ENCODE measurements at places on chromosomes 4 and X. TPM values are rescaled to one million over a fixed set of nuclear protein-coding genes. Genes with fewer than 3 reads are reported as not detected.
A peak's percentile ranks its signal among the peaks of the same experiment; 100 is the strongest.

NXF3 gene
- not detected for total RNA-seq

STARD8 gene
- 9.2 TPM for total RNA-seq

USP11 gene
- 53.4 TPM for total RNA-seq

F11 gene
- total RNA-seq = 0.42 TPM

UGT8 gene
- total RNA-seq = 27.6 TPM

GRCh38 chr4:37400241-37400881 lies 155.8 kb downstream of the NWD2 start:
- DNase-seq = no peak

DNA sequence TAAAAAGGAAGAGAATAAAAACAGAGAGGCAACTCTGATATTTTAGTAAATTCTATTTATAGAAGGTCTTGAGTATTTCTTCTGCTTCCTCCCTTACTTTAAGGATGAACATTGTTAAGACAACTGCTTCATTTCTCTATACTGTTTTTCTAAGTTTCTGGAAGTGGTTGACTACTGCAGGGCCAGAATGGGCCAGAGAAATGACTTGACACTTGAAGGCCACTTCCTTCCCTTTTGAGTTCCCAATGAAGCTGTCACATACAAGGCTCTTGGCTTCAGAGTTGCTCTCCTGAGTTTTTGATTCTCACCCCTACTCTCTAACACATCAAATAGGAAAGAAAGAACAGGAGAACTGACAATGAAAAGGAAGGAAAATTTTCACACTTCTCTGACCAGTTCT lies 37.6 kb downstream of the PKD2 start:
- no peak for DNase-seq

- peak; percentile 82 for DNase-seq
Observed at GRCh38 chr4:21765810-21766407, 182.7 kb downstream of the KCNIP4 start.

DNA sequence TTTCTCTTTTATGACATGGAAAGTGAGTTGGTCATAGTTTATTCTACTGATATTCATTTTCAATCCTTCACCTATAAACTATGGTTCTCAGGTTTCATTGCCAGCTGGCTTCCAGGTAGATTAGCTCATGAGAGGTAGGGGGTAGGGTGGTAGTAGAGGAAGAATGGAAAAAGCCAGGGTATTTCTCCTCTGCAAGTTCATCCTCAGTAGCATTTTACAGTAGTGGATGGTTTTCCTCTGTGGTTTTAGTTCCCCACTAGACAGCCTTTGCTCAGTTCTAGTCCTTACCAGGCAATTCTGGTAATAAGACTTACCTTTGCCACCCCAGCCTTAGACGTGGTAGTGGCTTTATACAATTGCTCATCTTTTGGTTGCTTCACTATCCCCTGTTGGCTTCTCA lies 8.9 kb upstream of the NAA11 start:
- no peak for DNase-seq

GRCh38 chr4:2486981-2487380 lies 18.1 kb downstream of the RNF4 start:
- DNase-seq = no peak

DNA sequence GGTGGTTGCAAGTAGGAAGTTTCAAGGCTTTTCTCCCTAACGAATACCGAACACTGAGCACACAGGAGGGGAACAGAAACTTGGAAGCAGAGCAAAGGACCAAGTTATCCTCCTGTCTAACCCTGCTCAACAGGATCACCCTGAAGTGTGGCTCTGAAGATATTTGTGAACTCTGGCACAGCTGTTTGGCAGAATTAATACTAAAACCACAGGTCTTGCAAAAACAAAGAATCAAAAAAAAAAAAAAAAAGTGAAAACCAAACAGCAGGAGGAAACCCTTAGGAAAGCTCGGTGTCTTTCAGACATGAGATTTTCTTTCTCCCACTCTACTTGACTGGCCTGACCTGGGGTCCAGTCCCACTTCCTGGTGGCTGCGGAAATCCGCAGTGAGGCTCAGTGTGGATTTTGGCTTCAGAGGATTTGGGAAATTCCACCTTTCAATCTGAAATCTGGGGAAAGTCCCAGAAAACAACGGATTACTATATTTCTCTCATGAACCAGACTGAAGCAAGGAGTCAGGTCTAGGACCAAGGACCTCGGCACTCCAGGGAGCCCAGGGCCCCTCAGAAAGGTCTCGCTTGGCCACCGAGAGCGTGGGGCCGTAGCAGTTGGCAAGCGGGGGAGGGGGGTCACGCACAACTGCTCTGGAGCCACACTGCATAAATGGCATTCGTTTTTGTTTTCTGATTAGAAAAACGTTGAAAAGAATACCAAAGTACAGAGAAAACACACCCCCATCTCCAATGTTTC lies 867 bp downstream of the TIFA start:
- peak; percentile 46 for DNase-seq

GRCh38 chrX:129188231-129188630 lies 335.1 kb downstream of the SMARCA1 start:
- no peak for DNase-seq

- DNase-seq = peak; percentile 69
Observed at GRCh38 chrX:3175659-3176438, 134.6 kb downstream of the ARSF start.

DNA sequence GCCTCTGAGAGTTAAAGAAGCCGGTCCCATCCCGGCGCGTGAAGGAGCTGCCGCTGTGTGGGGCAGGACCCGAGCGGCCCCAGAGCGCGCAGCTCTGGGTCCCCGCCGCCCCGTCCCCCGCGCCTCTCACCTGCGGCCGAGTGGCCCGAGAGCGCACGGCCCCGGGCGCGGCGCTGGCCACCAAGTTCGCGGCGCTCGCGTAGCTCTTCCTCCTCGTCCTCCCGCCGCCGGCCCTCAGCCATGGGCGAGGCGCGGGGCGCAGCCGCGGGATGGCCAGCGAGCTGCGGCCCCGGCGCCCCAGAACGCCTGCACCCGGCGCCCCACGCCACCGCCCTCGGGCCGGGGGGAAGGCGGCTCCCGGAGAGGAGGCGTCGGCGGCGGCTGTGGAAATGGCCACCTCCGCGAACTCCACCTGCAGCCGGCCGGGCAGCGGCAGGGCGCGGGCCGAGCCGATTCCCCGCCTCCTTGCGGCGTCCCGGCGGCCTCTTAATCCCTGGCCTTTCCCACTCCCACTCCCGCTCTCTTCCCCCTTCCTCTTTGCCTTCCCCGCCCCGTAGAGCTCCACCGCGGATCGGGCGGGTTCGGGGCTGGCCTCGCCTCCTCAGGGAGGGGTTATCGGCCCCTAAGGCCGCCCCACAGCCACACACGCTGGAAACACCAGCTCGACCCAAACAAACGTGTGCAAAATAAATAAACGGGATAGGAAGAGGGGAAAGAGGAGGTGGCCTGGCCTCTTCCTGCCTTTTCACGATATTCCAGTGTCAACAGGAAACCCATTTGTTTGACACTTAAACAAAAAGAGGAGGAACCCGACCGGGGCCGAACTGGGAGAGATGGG lies at the start of gene SH3D19:
SH3D19 (minus strand) TSS at position 495 of the 838 bp plus-strand sequence; CDS start at position 242, 253 bp downstream.
- DNase-seq = peak; percentile 46

DNA sequence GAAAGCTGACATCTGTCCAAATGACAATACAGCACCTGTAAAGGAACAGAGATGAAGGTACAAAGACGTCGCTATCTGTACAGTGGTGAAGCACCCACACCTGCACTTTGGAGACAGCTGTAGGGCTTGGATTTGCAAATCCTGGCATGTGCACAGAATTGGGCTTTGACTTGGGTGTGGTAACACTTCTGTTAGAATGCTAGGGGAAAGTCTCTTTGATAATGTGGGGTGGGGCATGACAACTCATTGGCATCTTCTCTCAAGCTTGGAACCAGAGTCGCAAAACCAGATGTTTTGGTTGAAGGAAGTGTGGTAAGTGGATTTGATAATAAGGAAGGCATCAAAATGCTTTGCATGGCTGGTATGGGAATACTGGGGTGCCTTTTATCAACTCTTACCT lies 55.5 kb downstream of the VCX3B start:
- no peak for DNase-seq

DNA sequence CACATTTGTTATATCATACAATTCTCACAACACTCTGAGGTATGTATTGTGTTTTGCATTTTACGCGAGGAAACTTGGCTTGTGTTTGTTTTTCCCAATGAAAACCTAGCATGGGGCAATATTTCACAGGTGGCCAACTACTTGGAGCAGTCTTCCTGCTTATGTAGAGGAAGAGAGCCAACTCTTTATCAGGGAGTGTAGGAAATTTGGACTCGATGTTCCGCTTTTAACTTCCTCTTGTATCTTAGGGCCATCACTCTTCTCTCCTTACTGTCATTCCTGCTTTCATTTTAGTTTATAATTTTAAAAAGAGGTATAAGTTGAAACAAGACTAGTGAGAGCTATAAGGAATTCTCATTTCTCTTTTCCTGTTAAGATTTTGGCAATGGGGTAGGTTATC lies 107.7 kb upstream of the RPS6KA3 start:
- no peak for DNase-seq

DNA sequence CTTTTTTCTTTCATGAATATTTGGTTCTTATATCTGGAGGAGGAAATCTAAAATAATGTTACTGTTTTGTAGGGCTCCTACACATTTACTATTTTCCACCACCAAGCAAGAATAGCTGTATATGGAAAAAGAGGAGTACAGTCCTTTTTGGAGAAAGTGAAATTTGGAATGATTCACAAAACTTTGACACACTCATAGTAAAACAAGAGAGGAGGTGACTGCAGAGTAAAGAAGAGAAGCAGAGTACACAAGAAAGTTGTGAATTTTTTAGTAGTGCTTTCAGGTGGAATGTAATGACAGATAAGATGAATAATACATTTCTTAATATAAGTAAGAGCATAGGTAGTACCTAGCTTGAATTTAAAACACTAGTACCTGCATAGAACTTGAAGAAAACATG lies 41.3 kb upstream of the UGT2B4 start:
- no peak for DNase-seq

GRCh38 chr4:182306792-182307507 lies 63.7 kb downstream of the TENM3 start:
- peak; percentile 20 for DNase-seq

DNA sequence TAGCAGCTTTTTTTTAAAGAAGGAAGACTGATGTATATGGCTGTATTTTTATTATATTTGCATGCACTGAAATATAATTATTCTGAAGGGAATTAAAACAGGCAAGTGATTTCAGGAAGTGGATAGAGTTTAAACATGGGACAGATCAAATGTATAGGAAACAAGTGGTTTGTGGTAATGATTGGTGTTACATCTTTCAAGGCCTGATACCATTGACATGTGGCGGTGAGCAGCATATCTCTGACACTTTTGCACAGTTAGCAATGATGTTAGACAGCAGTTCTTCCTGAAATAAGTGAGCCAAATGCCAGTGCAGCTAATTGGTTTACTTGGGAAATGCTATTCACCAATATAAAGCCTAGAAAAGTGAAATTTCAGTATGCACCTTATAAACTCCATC lies 272.1 kb downstream of the RPA4 start:
- DNase-seq = no peak

GRCh38 chr4:158094413-158095134 lies 78.3 kb downstream of the GASK1B start:
- DNase-seq = no peak

DNA sequence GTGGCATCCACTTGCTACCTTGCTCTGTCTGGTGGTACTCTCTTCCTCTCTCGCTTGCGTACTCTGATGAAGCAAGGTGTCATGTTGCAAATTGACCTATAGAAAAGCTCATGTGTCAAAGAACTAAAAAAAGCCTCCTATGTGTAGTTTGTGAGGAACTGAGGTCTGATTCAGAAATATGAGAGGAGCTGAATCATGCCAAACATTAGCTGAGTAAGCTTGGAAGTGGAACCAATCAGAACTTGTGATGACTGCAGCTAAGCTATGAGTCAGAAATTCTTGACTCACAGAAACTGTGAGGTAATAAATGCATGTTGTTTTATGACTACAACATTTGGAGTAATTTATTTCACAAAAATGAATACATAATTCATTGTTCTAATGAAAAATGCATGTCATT lies 2138.8 kb downstream of the PCDH7 start:
- peak; percentile 15 for DNase-seq

- no peak for DNase-seq
Observed at GRCh38 chr4:92074839-92075238, 228.9 kb upstream of the GRID2 start.

DNA sequence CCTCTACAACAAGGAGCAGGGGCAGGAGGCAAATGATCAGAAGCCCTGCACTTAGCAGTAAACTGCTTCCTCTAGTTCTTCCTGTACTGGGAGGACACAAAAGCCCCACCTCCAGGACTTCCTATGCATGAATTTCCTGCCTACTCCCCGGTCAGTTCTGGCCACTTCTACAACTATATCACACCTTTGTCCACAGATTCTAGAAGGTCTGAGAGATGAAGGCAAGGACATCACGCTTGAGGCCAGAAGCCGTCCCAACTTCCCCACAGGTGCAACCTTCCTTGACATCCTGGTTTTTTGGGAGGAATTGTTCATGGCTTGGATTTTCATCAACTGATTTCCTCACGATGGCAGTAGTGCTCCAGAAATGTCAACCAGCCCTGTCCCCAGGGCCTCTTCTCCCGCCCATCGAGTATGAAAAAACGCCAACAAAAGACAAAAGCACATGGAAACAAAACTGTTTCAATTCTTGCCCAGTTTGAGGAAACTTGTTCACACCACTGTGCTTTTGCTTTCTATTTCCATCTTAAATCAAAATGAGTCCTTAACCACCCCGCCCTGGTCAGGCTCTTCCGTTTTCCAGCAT lies 206.5 kb upstream of the STK26 start:
- no peak for DNase-seq

- DNase-seq = no peak
Observed at GRCh38 chrX:26581091-26581490, 365.1 kb downstream of the MAGEB5 start.

DNA sequence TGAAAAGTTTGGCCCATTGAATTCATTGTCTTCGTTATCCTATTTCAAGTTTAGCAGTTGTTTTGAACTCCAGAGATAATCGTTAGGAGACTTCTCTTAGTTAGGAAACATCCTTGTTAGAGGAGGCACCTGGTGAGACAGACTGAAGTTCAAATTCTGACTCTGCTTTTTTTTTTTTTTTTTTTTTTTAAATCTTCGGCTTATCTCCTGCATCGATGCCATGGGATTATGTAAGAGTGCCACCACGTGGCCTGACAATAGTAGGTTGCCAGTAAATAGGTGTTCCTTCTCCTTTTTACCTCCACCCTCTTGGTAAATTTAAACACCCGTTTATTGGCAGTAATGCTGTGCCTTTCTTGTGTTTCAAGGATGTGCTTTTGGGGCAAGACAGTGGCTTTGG lies 149.3 kb downstream of the SOWAHB start:
- DNase-seq = peak; percentile 68

- no peak for DNase-seq
Observed at GRCh38 chrX:133254666-133255065, 36.5 kb upstream of the TFDP3 start.

DNA sequence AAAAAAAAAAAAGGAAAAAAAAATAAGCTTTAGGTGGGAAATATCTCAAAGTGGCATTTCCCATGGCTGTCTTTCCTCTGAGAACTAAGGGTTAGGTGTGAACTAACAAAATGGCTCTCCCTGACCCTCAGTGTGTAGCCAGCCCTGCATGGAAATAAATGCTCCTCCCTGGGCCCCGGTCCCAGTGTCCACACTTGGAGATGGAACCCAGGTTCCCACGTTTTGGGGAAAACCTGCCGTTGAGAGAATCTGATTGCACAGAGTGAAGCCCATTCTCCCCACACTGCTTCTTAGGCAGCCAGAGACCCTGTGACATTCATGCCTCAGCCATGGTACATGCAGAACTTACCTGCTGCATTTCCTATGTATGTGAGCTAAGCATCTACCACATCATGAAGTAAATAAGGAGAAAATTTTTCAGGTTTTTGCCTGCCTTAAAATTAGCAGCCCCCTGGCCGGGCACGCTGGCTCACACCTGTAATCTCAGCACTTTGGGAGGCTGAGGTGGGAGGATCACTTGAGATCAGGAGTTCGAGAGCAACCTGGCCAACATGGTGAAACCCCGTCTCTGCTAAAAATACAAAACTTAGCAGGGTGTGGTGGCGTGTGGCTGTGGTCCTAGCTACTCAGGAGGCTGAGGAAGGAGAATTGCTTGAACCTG lies 34.5 kb downstream of the HTT-AS start:
- no peak for DNase-seq

Measured in SJCRH30 (cell line).